ENCODE measurements at places on chromosomes 1 and 21.

GRCh38 chr1:231706934-231707333, 80.3 kb downstream of the DISC1 start:
- DNase-seq, result no peak

- no peak for DNase-seq
Observed at GRCh38 chr1:183186841-183187240, 777 bp downstream of the LAMC2 start.

- no peak for DNase-seq
Observed at GRCh38 chr1:56267611-56268010, 311.8 kb downstream of the PLPP3 start.

GRCh38 chr1:182404781-182405180, 4.3 kb upstream of the TEDDM1 start:
- no peak for DNase-seq

DNA sequence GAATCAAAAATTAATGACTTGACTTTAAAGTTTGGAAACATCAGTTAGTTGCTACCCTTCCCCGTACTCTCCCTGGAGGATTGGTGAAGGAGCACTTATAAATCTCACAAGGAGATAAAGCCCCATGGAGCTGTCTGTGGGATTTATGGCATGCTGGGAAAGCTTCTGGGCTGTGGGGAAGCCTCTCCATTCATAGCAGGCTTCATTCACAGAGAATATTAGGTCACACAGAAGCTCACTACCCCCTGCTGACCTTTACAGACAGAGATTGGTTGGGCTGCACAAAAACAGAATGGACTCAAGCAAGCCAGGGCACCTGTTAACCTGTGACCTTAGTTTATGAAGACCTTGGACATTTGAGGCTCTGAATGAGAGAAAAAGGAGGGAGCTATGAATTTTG, 32.1 kb downstream of the RGL1 start:
- no peak for DNase-seq

Measured in mesenteric fat pad (tissue), 1 donor.